Fibroblast of skin of right biceps (primary cell): ENCODE measurements at places on chromosomes 6 and 20.
A peak's percentile ranks its signal among the peaks of the same experiment; 100 is the strongest.

DNA sequence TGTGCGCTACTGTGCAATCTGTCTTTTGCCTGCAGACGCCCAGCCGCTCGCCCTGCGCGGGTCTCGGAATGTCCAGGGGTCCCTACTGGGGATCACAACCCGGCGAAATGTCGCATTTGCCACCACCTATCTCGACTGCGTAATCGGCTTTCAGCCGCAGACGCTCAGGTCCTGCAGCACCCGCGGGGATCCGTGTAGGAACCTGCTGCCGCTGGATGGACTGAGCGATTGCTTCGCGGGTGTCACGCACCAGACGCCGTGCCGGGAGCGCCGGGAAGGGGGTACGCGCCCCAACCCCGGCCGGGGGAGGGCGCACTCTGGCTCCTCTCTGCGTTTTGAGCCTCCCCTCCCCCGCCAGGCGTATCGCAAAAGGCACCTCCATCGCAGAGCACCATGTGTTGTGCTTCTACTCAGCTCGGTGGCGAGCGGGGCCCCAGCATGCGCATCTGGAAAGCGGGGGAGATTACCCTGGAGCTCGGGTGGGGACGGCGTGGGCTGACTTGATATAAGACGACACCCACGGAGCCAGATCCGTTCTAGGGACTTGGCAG is 747 bp upstream of the PTPRA start:
- peak; percentile 58 for DNase-seq

GRCh38 chr6:53956804-53957203 is 154.4 kb upstream of the MLIP start:
- no peak for DNase-seq

DNA sequence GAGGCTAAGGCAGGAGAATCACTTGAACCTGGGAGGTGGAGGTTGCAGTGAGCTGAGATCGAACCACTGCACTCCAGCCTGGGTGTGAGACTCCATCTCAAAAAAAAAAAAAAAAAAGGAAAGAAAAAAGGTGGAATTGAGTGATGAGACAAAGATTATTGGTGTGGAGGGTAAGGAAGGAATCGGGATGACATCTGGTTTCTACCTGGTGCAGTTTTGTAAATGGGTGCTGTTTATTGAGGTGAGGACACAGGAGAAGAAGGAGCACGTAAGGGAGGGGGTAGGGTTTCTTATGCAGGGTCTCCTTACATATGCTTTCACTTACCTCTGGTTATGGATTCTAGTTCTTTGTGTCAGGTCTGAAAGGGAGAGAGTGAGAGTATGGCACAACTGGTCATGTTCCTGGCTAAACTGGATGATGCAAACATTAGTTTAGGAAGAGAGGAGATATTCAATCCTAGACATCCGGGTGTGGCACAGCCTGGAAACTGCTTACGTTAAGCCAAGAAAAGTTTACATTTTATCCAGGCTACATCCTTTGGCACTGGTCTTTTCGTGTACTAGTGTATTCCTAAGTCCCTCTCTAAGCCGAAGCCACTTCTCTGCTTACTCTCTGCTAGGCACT is 5.4 kb downstream of the RALY start:
- no peak for DNase-seq

DNA sequence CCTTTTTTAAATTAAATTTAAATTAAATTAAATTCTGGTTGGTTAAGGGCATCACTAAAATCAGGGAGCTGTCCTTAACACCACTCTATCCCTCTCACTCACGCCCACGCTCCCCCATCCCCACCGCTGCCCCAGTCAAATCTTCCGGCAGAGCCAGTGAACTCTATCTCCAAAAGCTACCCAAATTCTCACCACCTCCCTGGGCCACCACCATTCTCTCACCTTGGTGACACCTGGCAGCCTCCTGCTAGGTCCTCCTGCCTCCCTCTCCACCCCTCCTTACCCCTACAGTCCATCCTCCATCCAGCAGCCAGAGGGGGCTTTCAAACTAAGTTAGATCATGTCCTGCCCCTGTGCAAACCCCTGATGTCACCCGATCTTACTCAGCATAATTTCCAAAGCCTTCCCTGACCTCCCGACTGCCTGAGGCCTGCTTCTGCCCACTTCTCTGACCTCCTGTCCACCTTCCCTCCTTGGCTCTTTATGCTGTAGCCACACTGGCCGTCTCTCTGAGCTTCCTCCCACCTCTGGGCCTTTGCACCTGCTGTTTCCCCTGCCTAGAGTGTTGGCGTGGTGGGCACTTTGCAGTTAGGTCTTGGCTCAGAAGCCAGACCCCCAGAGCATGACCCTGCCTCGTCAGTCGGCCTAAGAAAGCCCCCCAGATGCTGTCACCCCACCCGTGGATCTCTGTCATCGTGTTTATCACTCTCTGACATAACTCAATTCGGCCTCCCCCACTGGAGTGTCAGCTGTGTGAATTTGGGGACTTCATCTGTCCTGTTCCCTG is 24.7 kb downstream of the PTGIS start:
- DNase-seq = no peak

GRCh38 chr20:40938020-40938419 is 90.6 kb upstream of the TOP1 start:
- DNase-seq = no peak
